ENCODE measurements at places on chromosomes 3 and 15. TPM values are rescaled to one million over a fixed set of nuclear protein-coding genes. Genes with fewer than 3 reads are reported as not detected.

GRCh38 chr3:184872200-184872599, 60.2 kb downstream of the VPS8 start:
- no peak overlapping the region for H3K27ac ChIP-seq
- H3K36me3 ChIP-seq = peaks cover 30% of the 10 kb centered on the region
- no peak overlapping the region for H3K4me3 ChIP-seq
- no peaks in the 10 kb centered on the region for H3K27me3 ChIP-seq

- H3K4me1 ChIP-seq = no peaks in the 10 kb centered on the region
- H3K36me3 ChIP-seq = no peaks in the 10 kb centered on the region
- H3K27me3 ChIP-seq = no peaks in the 10 kb centered on the region
- H3K4me3 ChIP-seq = no peak overlapping the region
- no peak overlapping the region for H3K27ac ChIP-seq
These were observed 95.4 kb downstream of the ABHD5 start for GRCh38 chr3:43786102-43786501.

DNA sequence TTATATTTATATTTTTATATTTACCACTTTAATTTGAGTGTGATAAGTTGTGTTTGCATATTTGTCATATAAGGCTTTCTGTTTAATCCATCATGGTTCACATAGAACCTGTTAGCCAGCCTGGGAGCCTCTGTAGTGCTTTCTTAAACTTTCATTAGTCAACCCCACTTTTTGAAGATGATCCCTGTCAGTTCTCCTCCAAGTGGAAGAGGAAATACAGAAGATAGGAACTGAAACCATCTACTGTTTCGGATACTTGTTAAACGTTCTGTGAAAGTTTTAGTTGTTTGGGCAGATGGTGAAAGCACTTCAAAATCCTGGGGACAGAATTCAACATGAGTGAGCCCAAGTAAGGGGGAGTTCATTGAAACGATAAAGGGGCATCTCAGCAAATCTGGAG, 4.6 kb upstream of the SAMMSON start:
- H3K27me3 ChIP-seq = no peaks in the 10 kb centered on the region
- H3K36me3 ChIP-seq = no peaks in the 10 kb centered on the region
- H3K4me1 ChIP-seq = peaks cover 9% of the 10 kb centered on the region
- H3K4me3 ChIP-seq = no peak overlapping the region
- DNase-seq = peak; percentile 25
- H3K27ac ChIP-seq = no peak overlapping the region

GRCh38 chr3:113676261-113676660, 20.2 kb downstream of the USF3 start:
- H3K27me3 ChIP-seq = no peaks in the 10 kb centered on the region
- no peak overlapping the region for H3K27ac ChIP-seq
- no peaks in the 10 kb centered on the region for H3K4me1 ChIP-seq
- DNase-seq = no peak

- H3K27ac ChIP-seq = no peak overlapping the region
- no peak overlapping the region for H3K4me3 ChIP-seq
- no peaks in the 10 kb centered on the region for H3K36me3 ChIP-seq
- no peaks in the 10 kb centered on the region for H3K4me1 ChIP-seq
These were observed 119.0 kb downstream of the SUCNR1 start for GRCh38 chr3:151992326-151993041.

DNA sequence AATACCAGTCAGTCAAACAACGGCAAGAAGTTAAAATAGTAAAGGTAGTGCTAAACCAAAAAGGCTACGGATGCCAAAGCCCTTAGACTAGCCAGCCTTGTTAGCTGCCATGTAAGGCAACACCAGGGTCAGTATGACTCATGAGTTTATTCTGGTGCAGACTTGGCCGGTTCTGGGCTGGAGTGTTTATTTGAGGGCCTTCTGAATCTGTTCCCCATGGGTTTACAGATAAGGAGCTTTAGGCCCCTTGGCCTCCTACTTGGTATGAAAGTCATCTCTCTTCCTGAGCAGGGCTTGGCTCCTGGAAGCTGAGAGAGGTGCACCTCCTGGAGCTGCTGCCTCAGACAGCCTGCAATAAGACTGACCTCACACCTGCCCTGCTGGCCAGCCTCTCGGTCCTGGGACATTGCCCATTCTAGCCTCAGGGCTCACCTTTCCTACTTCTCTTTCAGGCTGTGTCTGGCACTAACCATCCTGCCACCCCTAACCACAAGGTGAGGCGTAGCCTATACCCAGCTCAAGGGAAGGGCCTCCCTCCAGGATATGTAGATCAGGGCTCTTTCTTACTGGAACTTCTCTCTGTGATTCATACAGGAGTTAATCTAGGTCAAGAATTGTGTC, 10.4 kb upstream of the RTP1 start:
- peak; percentile 62 for DNase-seq
- no peaks in the 10 kb centered on the region for H3K36me3 ChIP-seq
- H3K27me3 ChIP-seq = no peaks in the 10 kb centered on the region
- H3K4me1 ChIP-seq = peaks cover 4% of the 10 kb centered on the region

- H3K27me3 ChIP-seq = no peaks in the 10 kb centered on the region
- H3K4me3 ChIP-seq = no peak overlapping the region
- H3K4me1 ChIP-seq = peaks cover 5% of the 10 kb centered on the region
- no peak overlapping the region for H3K27ac ChIP-seq
- no peaks in the 10 kb centered on the region for H3K36me3 ChIP-seq
- no peak for DNase-seq
These were observed 118.1 kb downstream of the RPL22L1 start for GRCh38 chr3:170751899-170752293.

- H3K27me3 ChIP-seq = no peaks in the 10 kb centered on the region
- no peaks in the 10 kb centered on the region for H3K4me1 ChIP-seq
- H3K27ac ChIP-seq = no peak overlapping the region
- no peaks in the 10 kb centered on the region for H3K36me3 ChIP-seq
These were observed 176.0 kb downstream of the APBA2 start for GRCh38 chr15:29061746-29062145.

DNA sequence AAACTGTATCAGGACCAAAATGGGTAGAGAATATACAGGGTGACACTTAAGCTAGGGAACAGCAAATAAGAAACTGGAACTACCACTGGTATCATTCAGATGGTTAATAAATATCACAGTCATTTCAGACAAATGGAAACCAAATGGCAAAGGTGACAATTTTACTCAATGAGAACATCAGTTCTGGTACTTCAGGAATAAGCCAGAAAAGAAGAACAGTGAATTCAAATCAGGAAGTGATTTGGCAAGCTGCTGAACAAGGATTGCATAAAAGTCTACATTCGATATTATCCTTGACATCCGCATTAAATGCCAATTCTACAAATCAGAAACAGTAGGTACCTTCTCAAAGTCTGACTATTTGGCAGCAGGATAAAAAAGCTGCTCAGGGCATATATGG, 23.5 kb upstream of the STIMATE start:
- no peak overlapping the region for H3K4me3 ChIP-seq
- H3K27ac ChIP-seq = no peak overlapping the region
- no peaks in the 10 kb centered on the region for H3K27me3 ChIP-seq
- no peak for DNase-seq

GRCh38 chr15:38504680-38505467, 50.9 kb downstream of the FAM98B start:
- no peak overlapping the region for H3K4me3 ChIP-seq
- H3K27me3 ChIP-seq = no peaks in the 10 kb centered on the region
- no peak overlapping the region for H3K27ac ChIP-seq

- H3K27me3 ChIP-seq = no peaks in the 10 kb centered on the region
- no peaks in the 10 kb centered on the region for H3K36me3 ChIP-seq
- no peaks in the 10 kb centered on the region for H3K4me1 ChIP-seq
- H3K27ac ChIP-seq = no peak overlapping the region
- DNase-seq = no peak
These were observed 28.3 kb upstream of the LYZL4 start for GRCh38 chr3:42438758-42439157.

DNA sequence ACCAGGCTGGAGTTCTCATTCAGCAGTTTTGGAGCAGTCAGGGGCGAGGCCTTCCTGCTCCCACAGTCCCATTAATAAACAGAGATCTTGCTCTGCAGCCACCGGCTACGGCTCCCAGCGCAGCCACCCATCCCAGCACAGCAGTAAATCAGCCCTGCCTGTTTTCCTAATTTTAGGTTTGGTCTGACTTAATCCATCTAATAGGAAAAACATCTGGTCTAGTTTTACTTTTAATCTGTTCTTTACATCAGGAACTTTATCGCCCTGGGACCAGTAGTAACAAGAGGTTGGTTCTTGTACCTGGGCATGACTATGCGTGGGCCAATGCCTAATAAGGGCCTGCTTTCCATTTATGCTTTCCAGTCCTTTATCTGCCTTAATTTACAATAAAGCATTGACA, 264.0 kb upstream of the DPH6 start:
- no peaks in the 10 kb centered on the region for H3K4me1 ChIP-seq
- no peak overlapping the region for H3K4me3 ChIP-seq
- H3K27me3 ChIP-seq = no peaks in the 10 kb centered on the region
- H3K36me3 ChIP-seq = no peaks in the 10 kb centered on the region
- H3K27ac ChIP-seq = no peak overlapping the region
- peak; percentile 68 for DNase-seq

GRCh38 chr15:95247071-95247984, 1016.0 kb downstream of the MCTP2 start:
- H3K4me1 ChIP-seq = no peaks in the 10 kb centered on the region
- no peak for DNase-seq
- no peak overlapping the region for H3K27ac ChIP-seq
- no peak overlapping the region for H3K4me3 ChIP-seq
- H3K27me3 ChIP-seq = no peaks in the 10 kb centered on the region

GRCh38 chr3:57706462-57706861, 13.6 kb upstream of the DENND6A start:
- no peak overlapping the region for H3K27ac ChIP-seq
- no peak overlapping the region for H3K4me3 ChIP-seq
- DNase-seq = peak; percentile 67
- H3K27me3 ChIP-seq = no peaks in the 10 kb centered on the region
- H3K36me3 ChIP-seq = no peaks in the 10 kb centered on the region
- no peaks in the 10 kb centered on the region for H3K4me1 ChIP-seq

DNA sequence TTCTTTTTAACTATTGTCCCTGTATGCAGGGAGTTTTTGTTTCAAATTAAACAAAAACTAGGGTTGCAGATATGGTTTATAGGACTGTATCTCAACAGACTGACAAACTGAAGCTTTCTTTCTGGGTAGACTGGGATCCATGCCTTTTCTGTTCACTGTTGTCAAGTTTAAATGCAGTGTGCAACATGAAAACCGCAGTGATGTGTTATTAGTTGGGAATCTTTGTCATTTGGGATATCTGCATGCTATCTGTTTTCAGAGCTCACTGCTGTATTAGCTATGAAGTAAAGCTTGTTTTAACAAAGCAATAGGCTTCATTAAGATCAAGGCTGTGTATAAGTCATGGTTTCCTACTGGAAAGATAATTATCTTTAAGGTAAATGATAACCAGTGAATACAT, 21.4 kb upstream of the MCF2L2 start:
- H3K27me3 ChIP-seq = no peaks in the 10 kb centered on the region
- peaks cover 6% of the 10 kb centered on the region for H3K4me1 ChIP-seq
- DNase-seq = no peak
- peak overlapping the region; percentile 71 for H3K27ac ChIP-seq

- H3K4me1 ChIP-seq = no peaks in the 10 kb centered on the region
- no peaks in the 10 kb centered on the region for H3K27me3 ChIP-seq
- no peak for DNase-seq
- H3K36me3 ChIP-seq = no peaks in the 10 kb centered on the region
These were observed 82.4 kb upstream of the PRR23C start for GRCh38 chr3:139127101-139127500.

DNA sequence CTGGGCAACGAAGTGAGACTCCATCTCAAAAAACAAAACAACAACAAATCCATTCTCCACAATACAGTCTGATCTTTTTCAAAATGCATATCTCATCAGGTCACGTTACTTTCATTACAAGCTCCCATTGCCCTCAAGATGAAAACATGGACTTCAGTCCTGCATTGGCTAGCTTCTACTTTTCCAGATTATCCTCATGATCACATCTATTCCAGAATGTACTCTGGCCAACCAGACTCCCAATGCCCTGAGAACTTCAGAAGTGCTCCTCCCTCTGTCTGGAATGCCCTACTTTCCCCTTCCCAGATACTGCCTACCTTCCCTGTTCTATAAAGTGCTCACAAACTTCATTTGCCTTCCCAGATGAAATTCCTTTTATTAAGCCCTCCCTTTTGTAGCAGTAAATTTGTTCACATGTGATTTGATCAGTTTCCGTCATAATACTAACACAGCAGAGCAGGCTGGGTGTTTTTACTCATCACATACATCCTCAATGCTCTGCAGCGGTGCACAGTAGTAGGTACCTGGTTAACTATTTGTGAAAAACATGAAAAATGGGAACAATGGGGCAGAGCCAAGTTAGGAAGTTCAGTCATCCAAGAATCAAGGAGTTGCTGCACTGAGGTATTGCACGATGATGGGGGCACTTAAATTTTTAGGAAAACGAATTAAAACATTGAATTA, 5.3 kb downstream of the RPL22L1 start:
- peaks cover 15% of the 10 kb centered on the region for H3K36me3 ChIP-seq
- no peaks in the 10 kb centered on the region for H3K27me3 ChIP-seq
- H3K27ac ChIP-seq = no peak overlapping the region
- no peak overlapping the region for H3K4me3 ChIP-seq

GRCh38 chr15:60721257-60721626, 242.3 kb upstream of the ICE2 start:
- no peak for DNase-seq
- H3K4me1 ChIP-seq = no peaks in the 10 kb centered on the region
- no peaks in the 10 kb centered on the region for H3K36me3 ChIP-seq
- H3K4me3 ChIP-seq = no peak overlapping the region

DNA sequence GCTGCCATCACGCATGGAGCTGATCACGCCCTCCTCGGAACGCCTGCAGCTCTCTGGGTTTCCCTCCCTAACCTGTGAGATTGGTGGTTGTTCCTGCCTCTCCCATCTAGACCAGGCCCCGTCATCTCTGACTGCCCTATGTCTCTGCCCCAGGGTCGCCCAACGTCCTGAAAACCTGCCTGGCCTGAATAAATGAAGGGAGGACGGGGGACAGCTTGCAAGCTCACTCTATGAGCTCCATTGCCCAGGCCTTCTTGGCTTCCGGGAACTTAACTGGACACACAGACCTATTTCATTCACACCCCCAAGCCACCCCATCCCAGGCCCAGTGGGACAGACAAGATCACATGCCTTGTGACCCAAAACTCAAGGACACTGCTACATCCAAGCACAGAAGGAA, 274.2 kb downstream of the XXYLT1 start:
- no peak overlapping the region for H3K27ac ChIP-seq
- H3K4me3 ChIP-seq = no peak overlapping the region
- H3K4me1 ChIP-seq = peaks cover 8% of the 10 kb centered on the region
- DNase-seq = no peak
- H3K27me3 ChIP-seq = peaks cover 9% of the 10 kb centered on the region

- no peak for DNase-seq
- no peak overlapping the region for H3K4me3 ChIP-seq
- H3K36me3 ChIP-seq = no peaks in the 10 kb centered on the region
- no peak overlapping the region for H3K27ac ChIP-seq
These were observed 28.5 kb downstream of the NR2F2 start for GRCh38 chr15:96358821-96359615.

- H3K27ac ChIP-seq = no peak overlapping the region
- no peak overlapping the region for H3K4me3 ChIP-seq
- H3K4me1 ChIP-seq = no peaks in the 10 kb centered on the region
- H3K36me3 ChIP-seq = no peaks in the 10 kb centered on the region
- no peaks in the 10 kb centered on the region for H3K27me3 ChIP-seq
These were observed 14.7 kb downstream of the IGSF11 start for GRCh38 chr3:119019767-119020518.

Gene TFRC
- polyA plus RNA-seq = 33.3 TPM

Gene CFAP20DC
- 1.2 TPM for polyA plus RNA-seq

Gene GOLGA6D
- 0.33 TPM for polyA plus RNA-seq

Gene GPD1L
- polyA plus RNA-seq = 43.9 TPM

Gene KBTBD13
- polyA plus RNA-seq = 2.5 TPM

Gene DISP2
- polyA plus RNA-seq = 3.1 TPM

Gene TMEM207
- not detected for polyA plus RNA-seq

Gene PLA2G4F
- 0.31 TPM for polyA plus RNA-seq

Gene PAK6
- 0.73 TPM for polyA plus RNA-seq

Gene IL16
- polyA plus RNA-seq = 6.7 TPM

Gene ZPLD1
- polyA plus RNA-seq = not detected

Gene GRM7
- polyA plus RNA-seq = not detected
